ENCODE measurements at places on chromosomes 12 and 14.

- DNase-seq: peak; percentile 83
These were observed 2.7 kb downstream of the SLC2A3 start for GRCh38 chr12:7933255-7933726.

DNA sequence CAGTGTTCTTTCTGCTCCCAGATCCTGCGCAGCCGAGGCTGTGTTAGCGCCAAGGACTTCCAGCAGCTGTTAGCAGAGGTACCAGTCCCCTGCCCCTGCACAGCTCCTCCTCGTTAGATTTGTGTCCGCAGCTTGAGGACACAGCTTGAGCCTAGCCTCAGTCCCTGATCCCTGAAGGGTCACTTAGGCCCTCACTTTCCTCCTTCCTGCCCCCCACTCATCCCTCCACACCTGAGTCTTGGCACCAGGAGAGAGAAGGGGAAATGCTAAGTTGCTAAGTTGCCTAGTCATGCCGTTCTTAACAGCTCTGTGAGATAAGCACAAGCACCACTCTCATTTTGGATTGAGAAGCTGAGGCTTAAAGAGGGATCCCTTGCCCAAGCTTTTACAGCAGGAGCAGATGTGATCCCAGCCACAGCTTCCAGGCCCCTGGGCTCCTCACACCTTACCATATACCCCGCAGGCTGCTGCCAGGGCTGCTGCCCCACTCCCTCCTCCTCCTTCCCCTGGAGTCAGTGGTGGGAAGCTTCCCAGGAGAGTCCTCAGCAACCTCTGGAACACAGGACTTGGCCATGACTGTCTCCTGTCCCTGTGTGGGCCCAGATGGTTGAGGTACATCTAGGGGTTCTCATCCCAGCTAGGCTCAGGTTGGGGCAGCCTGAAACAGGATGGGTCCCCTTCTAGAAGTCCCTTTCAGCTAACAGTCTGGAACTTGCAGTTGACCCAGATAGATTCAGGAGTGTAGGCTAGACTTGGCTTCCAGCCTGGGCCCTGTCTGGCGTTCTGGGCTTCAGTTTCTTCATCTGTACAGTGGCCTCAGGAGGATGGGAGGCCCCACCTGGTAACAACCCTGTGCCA, 975 bp downstream of the OGFOD2 start:
- no peak for DNase-seq

DNA sequence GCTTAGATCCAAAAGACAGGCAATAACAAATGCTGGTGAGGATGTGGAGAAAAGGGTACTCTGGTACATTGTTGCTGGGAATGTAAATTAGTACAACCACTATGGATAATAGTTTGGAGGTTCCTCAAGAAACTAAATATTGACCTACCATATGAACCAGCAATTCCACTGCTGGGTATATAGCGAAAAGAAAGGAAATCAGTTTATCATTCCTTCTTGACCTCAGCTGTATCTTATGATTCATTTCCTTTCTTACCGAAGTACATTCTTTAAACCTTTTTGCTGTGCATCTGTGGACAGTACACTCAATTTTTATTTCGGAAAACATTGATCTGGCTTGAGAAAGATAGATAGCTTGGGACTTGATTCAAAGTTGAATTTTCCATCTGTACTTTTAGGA, 183.2 kb upstream of the LRFN5 start:
- DNase-seq: no peak

DNA sequence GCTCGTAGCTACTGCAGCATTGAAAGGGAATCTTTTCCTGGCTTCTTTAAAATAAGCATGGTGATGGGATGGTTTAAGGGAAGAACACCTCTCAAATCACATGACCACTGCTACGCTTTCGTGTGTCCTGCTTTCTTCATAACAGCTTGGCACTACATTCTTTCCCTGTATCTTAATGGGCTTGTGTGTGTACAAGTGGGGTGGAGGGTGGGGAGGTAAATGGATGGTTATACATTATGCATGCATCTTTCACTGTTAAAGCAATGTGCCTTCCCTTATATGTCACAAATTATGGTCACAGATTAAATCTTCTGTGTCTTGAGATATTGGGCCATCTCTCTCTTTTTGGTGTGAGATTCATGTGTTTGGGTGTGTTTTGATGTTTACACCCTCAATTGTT, 169.4 kb upstream of the GARIN2 start:
- no peak for DNase-seq

DNA sequence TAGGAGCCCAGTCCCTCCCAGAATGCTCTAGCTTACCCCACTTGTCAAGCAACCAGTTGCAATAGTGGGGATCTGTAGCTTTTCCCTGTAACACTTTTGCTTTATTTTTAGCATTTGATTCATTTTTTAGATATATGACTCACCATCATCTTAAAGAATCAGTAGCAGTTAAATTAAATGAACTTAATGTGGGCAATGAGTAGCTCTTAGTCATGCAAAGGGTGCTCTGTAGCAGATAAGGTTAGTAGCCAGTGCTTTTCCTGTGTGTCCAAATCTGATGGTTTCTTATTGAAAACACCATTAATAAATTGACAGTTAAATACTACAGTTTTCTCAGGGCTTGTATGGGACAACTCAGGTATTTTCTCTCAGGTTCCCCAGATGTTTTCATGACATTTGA, 311.8 kb downstream of the RERGL start:
- no peak for DNase-seq

GRCh38 chr14:100803226-100803625, 22.7 kb upstream of the MEG3 start:
- DNase-seq: no peak

DNA sequence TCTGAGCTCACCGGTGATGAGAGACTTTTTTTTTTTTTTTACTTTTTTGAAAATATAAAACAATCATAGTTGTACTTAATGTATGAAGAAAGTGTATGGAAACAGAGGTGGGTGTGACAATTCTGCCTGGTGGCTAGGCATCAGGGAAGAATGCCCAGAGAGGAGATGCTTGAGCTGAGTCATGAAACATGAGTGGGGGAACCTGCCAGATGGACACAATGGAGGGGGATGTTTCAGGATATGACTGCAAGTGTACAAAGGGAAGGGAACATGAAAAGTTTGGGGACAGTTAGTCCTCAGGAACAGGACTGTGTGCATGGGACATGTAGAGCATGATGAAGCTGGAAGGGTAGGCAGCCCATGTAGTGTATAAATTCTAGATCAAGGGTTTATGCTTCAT, 274.2 kb upstream of the E2F7 start:
- DNase-seq: no peak

DNA sequence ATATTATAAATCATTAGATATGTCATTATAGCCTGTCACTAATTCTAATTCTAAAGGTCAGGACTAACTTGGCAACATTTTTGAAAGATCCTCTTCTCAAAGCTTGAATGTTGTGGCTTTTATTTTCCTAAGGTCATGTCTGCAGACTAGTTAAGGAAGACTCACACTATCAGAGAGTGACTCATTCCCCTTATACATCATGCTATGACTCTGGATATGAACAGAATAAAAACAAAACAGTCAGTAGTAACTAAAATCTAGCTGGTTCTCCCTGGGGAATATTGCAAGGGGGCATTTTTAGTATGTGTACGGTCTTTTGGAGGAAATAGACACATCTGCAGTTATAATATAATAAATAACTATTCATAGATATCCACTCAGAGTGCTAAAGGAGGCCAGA, 170.6 kb downstream of the SLC2A13 start:
- no peak for DNase-seq

DNA sequence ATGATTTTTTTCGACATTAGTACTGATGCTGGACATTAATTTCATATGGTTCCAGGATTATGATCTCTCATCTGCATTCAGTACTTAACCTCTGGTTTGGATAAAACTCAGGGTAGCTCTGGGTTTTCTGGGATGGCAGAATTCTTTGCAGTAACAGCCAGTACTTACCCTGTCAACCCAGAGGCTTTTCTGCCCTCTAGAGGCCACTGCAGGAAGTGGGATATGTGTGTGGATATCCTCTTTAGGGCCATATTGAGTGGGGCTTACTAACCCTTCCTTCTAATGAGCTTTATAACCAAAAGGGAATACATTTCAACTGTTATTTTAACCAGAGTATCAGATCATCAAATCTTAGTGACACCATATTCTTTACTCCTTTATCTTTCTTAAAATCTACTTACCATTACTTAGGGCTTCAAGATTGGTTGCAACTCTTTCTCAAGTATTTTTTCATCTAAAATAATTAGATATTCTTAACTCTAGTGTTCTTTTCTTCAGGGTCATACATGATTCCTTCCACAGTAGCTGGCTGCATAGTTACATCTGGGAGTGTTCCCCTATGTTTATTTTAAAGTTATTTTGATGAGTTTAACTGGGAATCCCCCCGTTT, 488.0 kb upstream of the STXBP6 start:
- peak; percentile 55 for DNase-seq

DNA sequence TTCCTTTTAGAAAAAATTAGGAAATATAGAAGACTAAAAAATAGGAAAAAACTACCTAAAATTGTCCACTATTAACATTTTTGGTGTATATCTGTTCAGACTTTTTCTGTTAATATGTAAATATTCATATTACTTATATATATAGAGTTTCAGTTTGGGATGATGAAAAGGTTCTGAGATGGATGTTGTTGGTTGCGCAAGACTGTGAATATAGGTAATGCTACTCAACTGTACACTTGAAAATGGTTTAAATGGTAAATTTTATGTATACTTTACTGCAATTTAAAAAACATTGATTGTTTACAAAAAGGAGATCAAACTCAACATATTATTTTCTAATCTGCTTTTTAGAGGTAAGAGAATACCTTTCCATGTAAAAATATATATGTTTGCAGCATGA, 200.9 kb downstream of the RAD51B start:
- DNase-seq: no peak

DNA sequence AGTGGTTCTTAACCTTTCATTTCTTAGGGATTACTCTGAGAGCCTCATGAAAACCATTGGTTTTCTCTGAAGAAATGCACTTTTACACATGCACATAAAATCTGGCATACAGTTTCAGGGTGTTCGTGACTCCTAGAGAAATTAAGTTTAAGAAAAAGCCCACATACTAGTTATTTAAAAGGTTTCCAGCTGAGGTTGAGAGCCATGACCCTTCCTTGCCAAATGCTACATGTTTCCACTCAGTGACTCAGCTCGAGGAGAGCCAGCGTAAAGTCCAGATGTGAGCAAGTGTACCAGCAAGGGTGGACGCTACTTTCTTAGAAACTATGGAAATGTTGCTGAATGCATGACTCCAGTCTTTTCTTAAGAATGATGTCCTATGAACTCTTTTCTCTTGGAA, 42.7 kb upstream of the FLRT2 start:
- no peak for DNase-seq

GRCh38 chr12:52358575-52359350, 8.5 kb downstream of the KRT85 start:
- no peak for DNase-seq

- DNase-seq: no peak
These were observed 22.0 kb downstream of the TTC9 start for GRCh38 chr14:70663707-70664179.

DNA sequence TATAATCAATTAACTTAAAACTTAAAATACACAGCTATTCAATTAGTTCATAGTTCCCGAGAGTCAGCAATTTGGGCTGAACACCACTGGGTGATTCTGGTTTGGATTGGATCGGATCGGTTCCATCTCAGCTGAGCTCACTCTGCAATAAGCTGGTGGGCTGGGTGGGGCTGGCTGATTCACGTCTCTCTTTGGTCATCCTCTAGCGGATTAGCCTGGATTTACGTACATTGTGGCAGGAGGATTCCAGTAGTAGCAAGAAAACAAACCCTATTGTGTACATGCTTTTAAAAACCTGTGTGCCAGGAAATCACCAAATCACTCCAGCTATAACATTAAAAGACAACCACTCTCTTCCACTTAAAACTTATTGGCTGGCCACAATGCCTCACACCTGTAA, 3.2 kb upstream of the CLEC4C start:
- peak; percentile 60 for DNase-seq
